CD4-positive, alpha-beta T cell treated with Interferon alpha-2 for 1 hour (primary cell): ENCODE measurements at places on chromosomes 4 and X.

DNA sequence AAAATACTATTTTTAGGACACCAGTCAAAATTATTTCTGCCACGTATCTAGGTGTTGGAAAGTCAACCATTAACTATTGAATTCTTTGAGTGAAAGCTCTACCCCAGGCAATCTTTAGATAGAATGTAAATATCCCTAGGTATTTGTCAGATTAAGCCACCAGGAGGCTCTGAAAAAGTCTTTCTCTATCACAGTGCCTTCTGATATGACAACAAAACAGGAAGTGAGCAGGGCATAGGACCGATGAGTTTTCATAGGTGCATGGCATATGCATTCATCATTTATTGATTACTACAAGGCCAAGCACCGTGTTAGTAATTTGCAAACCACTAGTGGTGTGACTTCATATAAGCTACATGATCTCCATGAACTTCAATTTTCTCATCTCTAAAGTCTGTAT lies 333.6 kb upstream of the F9 start:
- DNase-seq, result no peak

GRCh38 chrX:110081740-110082139 lies 78.8 kb downstream of the TMEM164 start:
- no peak for DNase-seq

GRCh38 chr4:168651864-168652263 lies 155.0 kb downstream of the PALLD start:
- DNase-seq, result no peak

DNA sequence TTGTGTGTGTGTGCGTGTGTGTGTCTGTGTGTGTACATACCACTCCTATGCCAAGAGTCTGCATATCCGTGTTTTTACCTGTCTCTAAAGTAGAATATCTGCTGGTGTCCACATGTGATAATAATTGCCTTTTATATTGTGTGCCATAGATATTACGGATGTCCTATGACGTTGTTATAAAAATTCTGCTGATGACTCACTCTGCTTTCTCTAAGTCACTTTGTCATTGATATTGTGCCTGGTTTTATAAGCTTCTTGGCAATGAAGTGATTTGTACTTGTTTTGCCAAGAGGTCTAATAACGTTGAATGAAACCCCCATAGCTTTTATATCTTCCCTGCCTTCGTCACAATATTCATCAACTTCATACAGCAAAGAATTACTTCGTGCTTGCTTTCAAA lies 102.6 kb upstream of the C1GALT1C1 start:
- no peak for DNase-seq

DNA sequence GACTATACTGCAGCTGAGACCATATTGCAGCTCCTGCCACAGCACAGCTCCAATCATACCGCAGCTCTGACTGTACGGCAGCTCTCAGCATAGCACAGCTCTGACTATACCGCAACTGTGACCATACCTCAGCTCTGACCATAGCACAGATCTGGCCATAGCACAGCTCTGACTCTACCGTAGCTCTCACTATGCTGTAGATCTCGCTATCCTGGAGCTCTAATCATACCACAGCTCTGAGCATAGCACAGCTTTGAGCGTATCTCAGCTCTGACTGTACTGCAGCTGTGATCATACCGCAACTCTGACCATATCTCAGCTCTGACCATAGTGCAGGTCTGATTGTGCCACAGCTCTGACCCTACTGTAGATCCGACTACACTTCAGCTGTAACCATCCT lies 139.2 kb downstream of the ASMT start:
- no peak for DNase-seq

DNA sequence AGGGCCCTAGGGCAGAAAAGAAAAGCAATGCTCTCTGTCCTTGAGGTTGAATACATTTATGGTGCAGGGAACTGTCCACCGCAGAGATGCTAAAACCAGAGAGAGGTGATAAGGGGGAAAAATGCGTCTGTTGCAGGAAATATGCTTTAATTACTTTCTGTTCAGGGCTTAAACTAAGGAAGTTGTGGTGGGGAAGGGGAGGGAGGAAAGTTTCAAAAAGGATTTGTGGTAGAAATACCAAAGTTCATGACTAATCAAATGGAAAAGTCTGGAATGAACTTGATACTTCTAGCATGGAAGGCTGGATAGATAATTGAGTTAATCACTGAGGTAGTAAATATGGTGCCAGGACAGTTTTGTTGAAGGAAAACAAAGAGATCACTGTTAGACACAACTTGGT lies 99.0 kb downstream of the ASB9 start:
- no peak for DNase-seq

DNA sequence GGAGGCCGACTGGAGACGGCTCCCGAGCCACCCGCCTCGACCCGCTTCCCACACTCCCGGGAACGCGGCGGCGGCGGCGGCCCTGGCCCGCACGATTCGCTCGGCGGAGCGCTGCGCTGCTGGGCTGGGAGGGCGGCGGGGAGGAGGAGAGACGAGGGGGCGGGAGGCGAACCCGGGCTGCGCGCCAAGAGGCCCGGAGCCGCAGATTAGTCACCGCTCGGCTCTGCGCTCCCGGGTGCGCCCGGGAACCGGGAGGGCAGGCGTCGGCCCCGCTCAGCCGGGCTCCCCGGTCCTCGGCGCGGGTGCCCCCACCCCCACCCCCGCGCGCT lies 11.2 kb upstream of the BCOR start:
- peak; percentile 37 for DNase-seq

- DNase-seq, result no peak
These were observed 55.5 kb upstream of the ADGRG2 start for GRCh38 chrX:19177721-19178120.

DNA sequence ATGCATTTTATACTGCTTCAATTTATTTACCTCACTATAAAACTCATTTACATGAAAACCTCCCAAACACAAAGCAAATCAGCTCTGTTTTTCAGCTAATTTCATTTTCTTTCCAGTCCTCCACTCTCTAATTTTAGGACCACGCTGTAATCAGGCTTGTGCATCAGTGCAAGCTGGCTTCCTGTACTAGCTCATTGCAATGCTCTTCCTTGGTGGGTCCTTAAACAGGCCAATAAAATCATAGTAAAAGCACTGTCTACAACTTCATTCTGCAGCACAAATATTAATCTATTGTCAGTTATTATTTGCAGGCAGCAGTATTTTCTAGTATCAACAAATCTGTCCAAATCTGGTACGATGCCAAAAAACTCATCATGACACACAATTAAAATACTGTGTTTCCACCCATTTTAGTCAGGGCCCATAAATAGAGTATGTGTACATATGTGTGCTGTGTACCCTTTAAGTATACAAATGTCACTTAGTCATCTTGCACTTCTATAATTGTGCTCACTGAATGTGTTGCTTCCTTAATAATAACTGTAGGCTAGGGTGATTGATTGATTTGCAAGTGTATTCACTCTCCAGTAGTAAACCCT lies 178.2 kb upstream of the HCCS start:
- DNase-seq, result no peak

DNA sequence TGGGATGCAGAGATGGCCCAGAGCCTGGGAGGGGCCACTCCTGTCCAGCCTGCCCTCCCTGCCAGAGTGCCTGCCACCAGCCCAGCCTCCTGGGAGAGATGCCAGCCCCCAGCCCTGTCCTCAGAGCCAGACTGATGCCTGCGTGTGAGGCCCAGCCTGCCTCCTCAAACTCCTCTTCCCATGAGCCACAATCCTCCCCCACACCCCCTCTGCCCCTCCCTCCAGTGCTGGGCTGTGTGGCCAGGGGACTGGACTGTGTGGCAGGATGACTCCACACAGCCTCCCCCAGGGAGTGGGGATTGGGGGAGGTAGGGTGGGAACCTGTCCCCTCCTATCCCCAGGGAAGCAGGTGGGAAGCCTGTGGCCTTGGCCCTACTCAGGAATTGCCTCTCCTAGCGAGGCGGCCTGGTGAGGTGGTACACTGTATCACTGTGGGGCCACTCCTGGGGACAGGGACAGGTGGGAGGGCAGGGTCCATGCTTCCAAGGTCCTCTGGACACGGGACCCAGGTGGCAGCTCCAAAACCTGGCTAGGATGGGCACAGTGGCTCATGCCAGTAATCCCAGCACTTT lies 4.3 kb upstream of the SH3BP2 start:
- no peak for DNase-seq

- no peak for DNase-seq
These were observed at the start of gene SORCS2 for GRCh38 chr4:7192252-7193029. Gene SORCS2 (plus strand): TSS chr4:7192538.

DNA sequence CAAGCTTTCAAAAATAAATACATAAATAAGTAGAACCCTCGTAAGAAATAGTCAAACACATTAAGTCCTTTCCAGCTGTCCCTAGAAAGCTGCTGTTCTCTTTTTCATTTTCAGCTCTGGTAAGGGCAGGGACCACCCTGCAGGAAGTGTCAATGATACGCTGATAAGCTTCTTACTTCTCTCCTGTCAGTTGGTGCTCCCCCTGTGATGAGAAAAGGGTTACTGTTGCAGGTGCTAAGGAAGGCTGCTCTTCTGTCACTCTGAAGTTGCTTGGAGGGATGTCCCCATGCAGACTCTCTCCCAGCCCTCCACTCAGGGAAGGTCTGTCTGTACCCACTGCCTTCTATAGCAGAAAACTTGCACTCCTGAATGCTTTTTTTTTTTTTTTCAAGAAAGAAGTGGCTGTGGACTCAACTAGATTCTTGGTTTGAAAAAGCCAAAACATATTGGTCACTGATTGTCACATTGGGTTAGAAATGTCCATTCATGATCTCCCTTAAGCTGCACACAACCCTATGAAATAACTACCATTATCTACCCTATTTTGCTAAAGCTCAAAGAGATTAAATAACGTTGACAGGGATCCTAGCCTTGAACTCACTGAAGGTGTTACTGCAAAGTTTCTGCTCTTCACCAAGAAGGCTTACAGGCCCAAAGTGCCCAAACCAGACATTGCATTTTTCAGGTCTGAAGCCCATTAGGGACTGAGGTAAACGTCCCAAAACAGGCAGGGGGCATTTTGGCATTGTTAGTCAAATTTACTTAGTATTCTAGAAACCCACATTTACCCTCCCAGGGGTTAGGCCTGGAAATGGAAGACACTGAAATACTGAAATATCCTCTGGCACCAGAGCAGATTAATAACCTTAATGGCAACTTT lies 1.2 kb downstream of the CXCL3 start:
- no peak for DNase-seq

- no peak for DNase-seq
These were observed 11.7 kb downstream of the RELL1 start for GRCh38 chr4:37674439-37674838.

- DNase-seq, result no peak
These were observed 17.5 kb downstream of the MTMR8 start for GRCh38 chrX:64377753-64378152.

DNA sequence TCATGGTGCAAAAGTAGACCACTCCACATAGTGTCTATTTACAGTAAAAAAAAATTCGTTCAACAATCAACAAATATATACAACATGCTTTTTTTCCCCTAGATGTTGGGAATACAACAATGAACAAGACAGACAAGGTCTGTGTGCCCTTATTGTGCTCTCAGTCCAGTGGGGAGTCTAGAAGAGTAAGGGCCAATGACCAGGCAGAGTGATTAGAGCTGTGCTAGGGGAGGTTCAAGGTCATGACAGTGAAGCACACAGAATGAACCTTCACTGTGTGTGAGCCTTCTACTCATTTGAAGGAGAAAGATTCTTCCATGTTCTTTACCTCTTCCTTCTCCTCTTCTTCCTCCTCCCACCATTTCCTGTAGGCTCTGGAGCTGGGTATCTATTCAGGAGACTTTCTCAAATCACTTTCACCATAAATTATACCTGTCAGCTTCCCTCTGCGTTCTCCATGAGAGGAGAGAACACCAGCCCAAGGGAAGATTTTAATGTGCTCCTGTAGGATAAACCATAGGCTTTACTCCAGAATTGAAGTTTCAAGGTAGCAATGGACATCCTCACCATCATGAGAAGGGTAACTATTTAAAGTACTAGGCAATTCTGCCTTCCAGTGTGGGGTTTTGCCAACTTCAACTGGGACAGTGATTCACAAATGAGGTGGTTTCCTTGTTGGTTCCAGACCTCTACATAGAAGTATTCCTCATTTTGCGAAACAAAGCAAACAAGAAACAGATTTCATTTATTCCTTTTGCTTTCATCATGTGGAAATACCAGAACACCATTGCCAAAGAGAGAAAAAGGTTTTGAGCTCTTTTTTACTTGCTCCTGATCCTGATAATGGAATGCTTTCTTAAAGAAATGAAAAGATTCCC lies 246.9 kb upstream of the GPC4 start:
- no peak for DNase-seq

DNA sequence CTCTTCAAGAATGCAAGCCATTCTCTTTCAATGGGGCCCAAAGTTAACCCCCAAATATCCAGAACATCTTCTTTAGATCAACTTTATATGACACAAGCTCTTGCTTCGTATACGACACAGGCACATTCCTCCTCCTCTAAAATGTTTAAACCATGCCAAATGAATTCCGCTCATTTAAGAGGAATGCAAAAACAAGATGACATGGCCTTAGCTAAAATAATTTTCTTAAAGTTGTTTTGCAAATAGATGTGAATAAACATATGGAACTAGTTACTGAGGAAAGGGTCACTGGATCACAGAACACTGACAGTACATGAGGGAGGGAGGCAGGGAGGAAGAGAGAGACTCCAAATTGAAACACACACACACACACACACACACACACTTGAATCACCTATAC lies 97.4 kb downstream of the RASL11B start:
- DNase-seq, result no peak

DNA sequence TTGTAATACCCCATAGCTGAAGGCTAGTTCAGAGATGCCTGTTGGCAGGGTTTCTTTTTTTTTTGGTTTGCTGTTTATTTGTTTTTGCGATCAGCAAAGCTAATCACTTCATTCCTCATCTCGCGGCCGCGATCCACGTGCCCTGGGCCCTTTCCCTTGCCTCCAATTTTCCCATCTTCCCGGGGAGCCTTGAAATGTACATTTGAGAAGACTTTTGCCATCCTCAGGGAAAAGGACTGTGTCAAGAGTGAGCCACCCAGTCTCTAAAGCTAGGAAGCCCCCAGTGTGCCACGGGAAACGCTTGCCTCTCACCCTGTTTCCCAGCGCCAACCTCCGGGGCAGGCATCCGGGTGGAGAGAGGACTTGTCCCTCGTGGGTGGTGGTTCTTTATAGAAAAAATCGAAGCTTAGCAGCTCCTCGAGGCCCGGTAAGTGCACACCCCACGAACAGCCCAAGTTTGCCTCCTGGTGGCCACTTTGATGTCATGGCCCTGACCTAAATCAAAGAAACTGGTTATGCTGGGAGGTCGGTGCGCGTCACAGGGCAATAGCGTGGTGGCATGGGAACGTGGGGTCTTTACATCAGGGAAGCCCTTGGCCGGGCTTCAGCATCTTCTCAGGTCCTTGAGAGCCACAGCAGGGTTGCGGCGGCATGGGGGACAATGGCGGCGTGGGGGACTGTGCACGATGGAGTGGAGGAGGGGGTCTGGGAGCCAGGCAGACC lies 42.0 kb downstream of the MAP7D3 start:
- peak; percentile 22 for DNase-seq

- DNase-seq, result no peak
These were observed 195.4 kb downstream of the SOWAHB start for GRCh38 chr4:76702440-76703122.

- DNase-seq, result no peak
These were observed 1.4 kb upstream of the SLC34A2 start for GRCh38 chr4:25654031-25654970.

- no peak for DNase-seq
These were observed 62.7 kb upstream of the EDNRA start for GRCh38 chr4:147418226-147418625.
